ENCODE measurements at places on chromosomes 6 and 20. TPM values are rescaled to one million over a fixed set of nuclear protein-coding genes. Genes with fewer than 3 reads are reported as not detected.

Gene OXT
- not detected for total RNA-seq

Gene ECT2L
- not detected for total RNA-seq

Gene CPXM1
- total RNA-seq = 1.7 TPM

Gene GABBR1
- total RNA-seq = 11.3 TPM

Gene HLA-DQA1
- 8.7 TPM for total RNA-seq

Gene RIPOR2
- 23.5 TPM for total RNA-seq

Gene DCDC2
- total RNA-seq = not detected

Gene KCNG1
- total RNA-seq = 4.0 TPM

Gene CENPW
- total RNA-seq = 61.1 TPM

Gene ZSCAN23
- 1.3 TPM for total RNA-seq

Measured in activated CD8-positive, alpha-beta memory T cell treated with anti-CD3 and anti-CD28 coated beads for 36 hours (primary cell).